ENCODE measurements at places on chromosomes 12 and 14.

DNA sequence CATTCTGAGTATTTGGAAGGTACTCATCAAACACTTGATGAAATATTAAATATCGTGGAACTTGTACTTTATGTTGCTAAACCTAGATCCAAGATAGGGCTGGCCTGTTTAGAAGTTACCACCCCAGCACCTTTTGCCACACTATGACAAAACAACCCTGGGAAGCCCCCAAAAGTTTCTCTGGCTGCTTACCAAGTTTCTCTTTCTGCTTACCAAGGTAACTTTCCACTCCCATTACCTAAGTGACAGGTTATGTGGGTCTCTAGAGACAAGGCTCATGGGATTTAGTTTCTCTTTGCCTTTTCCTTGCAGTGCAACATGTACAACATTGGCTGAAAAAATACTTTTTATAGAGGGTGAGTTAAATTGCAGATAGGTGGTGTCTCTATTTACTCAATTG is 28.9 kb upstream of the PPM1A start:
- no peak for DNase-seq

DNA sequence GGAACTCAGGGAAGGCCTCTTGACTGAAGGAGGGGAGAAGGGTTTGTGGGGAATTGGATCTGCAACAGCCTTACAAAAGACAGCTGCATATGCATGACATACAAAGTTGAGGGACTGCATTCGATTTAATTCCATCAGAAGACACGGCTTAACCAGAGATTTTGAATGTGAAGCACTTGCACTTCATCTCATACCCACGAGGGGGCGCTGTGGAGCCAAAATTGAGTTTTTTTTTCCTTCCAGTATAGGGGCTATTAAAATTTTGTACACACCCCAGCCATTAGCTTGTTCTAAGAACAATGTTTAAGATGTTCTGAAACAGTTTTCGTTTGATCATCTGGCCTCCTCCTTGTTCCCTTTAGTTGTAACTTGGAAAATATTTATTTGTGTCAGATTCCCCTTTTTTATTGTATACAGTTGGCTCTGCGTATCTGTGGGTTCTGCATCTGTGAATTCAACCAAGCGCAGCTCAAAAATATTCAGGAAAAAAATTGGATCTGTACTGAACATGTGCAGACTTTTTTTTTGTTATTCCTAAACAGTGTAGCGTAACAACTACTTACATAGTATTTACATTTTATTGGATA is 1.6 kb downstream of the SUDS3 start:
- DNase-seq = no peak

DNA sequence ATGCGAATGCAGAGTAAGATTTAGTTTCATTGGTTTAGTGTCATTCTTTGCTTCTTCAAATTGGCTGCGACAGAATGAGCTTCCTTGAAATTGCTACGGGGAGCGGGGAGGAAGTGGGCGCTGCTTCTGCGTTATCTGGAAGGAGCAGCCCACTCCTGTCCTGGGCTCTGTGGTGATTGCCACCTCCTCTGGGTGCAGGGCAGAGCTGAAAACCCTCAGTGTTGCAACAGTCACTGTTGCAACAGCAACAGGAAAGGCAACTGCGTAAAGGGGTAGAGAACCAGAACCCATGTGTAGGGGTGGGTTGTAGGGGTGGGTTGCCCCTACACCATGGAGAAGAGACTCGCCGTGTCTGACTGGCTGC is 57.7 kb downstream of the MAX start:
- DNase-seq = peak; percentile 33

- DNase-seq = no peak
Measured at GRCh38 chr14:21093769-21094681, 4.4 kb downstream of the ZNF219 start.

DNA sequence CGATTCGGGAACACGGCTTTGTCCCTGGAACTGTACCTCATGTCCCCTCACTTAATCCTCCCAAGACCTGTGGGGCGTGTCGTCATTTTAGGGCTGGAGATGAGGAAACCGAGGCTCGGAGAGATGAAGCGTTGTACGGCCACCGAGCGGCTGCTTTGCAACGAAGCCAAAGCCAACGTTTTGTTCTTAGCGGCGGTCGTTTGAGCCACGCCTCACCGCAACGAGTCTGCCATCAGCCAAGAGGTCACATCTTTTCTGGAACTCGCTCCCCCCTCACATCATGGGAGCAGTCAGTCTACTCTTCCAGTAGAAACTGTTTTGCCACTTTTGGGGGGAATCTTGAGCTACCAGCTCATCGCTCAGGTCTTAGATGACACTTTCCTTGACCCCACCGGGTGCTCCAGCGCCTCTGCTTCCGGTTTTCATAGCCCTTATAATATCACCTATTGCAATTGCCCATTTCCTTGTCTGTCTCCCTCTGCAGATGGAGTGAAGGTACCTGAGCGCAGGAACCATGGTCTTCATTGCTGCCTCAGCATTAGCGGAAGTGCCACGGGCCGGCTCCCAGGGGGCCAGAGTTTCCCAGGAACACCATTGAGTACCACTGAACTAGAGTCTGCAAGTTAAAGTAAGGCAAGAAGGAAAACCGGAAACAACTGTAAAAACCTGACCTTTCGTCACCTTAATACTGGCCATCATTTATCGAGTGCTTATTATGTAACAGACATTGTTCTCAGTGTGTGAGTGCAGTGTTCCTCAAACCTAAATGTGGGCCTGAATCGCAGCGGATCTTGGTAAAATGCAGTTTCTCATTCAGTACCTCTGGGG is 19.6 kb downstream of the NINJ2 start:
- no peak for DNase-seq

DNA sequence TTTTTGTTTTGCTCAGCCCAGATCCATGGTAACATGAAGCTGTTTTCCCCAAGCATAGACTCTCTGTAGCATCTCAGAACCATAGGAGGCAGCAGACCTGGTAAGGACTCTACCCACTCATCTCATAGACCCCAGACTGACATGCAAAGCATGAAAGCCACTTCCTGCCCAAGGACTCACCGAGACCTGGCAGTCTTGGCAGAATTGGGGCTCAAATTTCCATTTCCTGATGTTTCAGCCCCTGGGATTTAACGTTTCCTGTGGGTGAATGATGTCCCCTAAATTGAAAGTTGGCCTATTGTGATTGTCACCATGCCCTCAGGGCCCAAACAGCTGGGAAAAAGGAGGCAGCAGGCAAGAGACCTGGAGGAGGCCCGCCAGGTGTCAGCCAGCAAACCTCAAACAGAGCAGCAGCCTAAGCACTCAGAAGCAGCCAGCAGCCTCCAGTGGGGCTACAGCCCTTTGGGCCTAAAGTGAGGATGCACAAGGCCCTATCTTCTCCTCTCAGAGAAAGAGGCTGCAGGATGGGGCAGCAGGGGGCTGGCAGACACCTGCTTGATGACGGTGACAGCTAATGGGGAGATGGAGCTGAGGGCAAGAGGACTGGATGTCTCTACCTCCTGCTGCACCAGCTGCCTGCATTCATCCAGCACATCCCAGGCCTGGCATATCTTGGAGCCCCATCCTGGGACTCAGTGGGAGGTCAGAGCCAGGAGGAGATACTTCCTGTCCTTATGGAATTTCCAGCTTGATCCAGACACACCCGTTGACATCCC is 8.5 kb downstream of the KRT85 start:
- DNase-seq = no peak

GRCh38 chr12:117907108-117907689 is 61.6 kb downstream of the KSR2 start:
- DNase-seq = no peak

DNA sequence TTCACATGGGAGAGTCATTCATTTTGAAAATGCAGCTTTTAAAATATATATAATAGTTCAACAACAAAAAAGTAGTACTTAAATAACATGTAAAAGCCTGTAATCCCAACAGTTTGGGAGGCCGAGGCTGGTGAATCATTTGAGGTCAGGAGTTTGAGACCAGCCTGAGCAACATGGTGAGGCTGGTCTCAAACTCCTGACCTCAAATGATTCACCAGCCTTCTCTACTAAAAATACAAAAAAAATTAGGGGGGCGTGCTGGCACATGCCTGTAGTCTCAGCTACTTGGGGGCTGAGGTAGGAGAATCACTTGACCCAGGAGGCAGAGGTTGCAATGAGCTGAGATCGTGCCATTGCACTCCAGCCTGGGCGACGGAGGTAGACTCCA is 256.3 kb upstream of the RGS6 start:
- no peak for DNase-seq

- no peak for DNase-seq
Measured at GRCh38 chr12:89721291-89721987, 12.8 kb upstream of the ATP2B1 start.

Measured in hippocampal formation (tissue), 2 donors.